ENCODE measurements at places on chromosomes 11 and 22.
A peak's percentile ranks its signal among the peaks of the same experiment; 100 is the strongest.

DNA sequence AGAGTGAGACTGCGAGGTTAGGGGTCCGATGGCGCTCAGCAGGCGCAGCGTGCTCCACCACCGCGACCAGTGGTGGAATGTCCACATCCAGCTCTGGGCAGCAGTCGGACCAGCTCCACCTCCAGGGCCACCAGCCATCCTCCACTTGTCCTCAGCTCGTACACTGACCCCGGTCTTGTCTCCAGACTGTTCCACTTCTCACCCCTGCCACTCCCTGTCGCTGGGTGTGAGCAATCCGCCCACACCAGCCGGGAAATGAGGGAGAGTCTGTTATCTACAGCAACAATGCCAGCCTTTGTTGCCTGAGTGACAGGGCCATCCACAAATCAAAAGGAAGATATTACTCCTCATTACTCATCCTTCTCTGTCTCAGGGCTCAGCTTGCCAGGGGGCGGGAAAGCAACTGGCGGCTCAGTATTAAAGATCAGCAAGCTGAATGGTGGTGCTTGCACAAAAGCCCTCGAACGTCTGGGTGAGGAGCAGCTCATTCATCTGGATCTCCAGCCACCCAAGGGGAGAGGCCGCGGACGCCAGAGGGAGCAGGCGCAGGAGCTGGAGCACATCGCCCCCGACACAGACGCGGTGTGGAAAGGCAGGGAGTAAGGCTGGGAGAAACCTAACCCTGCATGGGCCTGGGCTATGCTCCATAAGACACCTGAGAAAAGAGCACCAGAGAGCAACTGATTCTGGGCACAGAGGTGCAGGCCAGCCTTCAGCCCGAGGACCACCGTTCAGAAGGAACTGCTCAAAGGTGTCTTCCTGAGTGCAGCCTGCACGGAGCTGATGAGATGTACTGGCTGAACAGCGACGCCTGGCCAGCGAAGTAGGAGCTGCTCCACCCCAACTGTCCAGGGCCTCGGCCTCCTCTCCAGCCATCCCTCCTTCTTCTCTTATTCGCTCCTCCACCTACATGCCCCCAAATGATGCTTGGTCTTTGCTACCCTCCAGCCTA lies 21.9 kb downstream of the IGSF9B start:
- DNase-seq = peak; percentile 56

GRCh38 chr11:119726150-119726553 lies 2.8 kb downstream of the NECTIN1 start:
- DNase-seq = no peak

GRCh38 chr11:94031625-94032024 lies 10.5 kb downstream of the HEPHL1 start:
- no peak for DNase-seq

- DNase-seq = no peak
Observed at GRCh38 chr11:133215596-133216230, 316.6 kb downstream of the OPCML start.

DNA sequence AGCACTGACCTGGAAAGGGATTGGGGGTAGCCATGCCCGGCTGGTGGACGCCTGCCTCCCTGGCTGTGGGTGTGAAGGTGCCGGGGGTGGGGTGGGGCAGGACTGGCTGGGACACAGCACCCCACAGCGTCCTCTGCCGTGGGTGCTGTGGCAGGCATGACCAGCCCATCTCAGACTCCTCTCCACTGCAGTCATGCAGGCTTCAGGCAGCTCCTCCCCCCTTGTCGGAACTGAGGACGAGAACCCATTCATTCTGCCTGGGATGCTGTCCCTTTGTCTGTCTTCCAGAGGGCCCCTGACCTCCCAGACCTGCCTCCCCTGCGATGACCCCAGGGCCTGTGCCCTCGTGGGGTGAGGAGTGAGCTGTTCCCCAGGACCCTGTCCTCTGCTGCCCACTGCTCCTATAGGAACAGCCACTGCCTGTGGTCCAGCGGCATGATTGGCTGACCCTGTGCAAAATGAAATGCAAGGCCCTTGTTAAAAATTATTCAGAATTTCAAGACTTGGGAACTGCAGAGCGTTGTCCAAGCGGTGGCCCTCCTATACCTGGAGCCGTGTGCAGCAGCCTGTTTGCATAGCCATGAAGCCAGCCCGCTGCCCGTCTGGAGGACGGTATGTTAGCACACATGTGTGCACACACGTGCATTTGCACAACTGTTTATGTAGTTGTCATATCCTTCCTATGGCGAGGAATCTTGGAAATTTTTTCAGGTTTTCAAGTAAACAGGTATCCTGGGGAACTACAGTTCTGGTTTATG lies 1122.3 kb downstream of the BRD1 start:
- DNase-seq = no peak

Data from activated CD4-positive, alpha-beta T cell treated with anti-CD3 and anti-CD28 coated beads for 48 hours (primary cell).